ENCODE measurements at places on chromosomes 11 and 22.

- DNase-seq: no peak
Observed at GRCh38 chr11:96072592-96072991, 148.7 kb upstream of the MTMR2 start.

DNA sequence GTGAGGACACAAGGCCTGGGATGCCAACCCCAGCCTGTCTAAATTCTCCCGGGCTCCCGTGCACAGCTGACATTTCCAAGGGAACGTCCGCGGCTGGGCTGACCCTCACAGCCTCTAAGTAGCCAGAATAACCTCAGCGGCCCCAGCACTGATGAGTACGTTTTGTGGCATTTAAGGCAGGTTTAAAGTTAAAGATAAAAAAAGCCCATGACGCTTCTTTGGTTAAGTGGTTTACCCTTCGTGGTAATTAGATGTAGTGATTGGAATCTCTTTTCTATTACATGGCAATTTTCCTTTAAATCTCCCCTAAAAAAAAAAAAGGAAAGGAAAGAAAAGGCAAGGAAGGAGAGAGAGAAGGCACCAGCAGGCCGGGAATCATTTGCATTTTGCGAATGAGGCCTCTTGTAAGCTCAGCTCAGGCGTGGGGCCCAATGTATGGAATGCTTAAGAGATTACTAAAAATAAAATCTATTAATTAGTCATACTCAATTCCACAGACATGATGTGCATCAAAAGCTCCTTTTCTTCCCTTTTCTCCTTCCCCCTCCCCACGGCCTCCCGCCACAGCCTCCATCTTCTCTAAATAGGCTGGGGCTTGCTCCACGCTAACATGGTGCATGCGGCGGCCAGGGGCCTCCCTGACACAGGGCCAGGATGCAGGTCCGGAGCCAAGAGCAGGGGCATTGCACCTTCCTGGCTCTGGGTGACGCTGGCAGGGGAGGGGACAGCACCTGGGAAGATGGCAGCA lies 44.1 kb downstream of the MACROD1 start:
- peak; percentile 74 for DNase-seq

DNA sequence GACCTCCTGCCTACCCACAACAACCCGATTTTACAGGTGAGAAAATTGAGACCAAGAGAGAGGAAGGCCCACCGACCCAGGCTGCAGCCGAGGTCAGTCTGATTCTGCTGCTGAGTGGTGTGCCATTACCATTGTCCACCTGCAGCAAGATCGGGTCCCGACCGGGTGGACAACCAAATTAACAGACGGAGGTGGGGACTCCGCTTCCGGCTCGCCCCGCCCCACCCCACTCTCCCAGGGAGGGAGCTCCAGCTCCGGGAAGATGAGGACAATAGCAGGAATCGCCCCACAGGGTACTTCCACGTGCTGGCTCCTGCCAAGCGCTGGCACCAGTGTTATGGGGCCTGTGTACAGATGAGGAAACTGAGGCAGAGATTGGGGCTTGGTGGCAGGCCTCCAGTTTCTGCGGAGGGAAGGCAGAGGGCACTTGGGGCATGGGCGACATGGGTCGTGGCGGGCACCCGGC lies 425 bp upstream of the KDELR3 start:
- no peak for DNase-seq

DNA sequence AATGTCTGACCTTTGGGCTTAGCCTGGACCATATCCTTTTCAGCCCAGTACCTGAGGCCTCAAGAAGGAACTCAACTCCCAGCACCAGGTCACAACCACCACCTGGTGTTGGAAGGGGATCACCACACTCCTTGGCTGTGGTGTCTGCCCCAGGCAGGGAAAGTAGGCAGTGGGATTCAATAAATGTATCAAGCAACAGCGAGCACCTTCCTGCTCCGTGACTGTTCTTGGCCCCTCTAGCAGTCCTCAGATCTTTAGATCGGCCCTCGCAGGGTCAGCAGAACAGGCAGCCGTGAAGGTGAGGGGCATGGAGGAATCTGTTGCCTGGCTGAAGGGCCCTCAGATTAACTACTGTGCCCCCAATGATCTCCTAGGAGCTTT lies 15.9 kb downstream of the ARFGAP2 start:
- no peak for DNase-seq

- DNase-seq: peak; percentile 73
Observed at GRCh38 chr11:46554213-46555147, 39.3 kb downstream of the AMBRA1 start.

- peak; percentile 69 for DNase-seq
Observed at GRCh38 chr11:117083011-117083935, 15.0 kb downstream of the SIK3 start.
